ENCODE measurements at places on chromosomes 3 and 15.

- DNase-seq = no peak
Measured at GRCh38 chr15:78617076-78617475, 3.7 kb downstream of the CHRNA3 start.

GRCh38 chr15:58378241-58379085 is 53.3 kb upstream of the LIPC start:
- DNase-seq = no peak

GRCh38 chr3:124812291-124813265 is 74.6 kb downstream of the ITGB5 start:
- DNase-seq = no peak

- DNase-seq = no peak
Measured at GRCh38 chr15:92273723-92274122, 120.0 kb upstream of the ST8SIA2 start.

DNA sequence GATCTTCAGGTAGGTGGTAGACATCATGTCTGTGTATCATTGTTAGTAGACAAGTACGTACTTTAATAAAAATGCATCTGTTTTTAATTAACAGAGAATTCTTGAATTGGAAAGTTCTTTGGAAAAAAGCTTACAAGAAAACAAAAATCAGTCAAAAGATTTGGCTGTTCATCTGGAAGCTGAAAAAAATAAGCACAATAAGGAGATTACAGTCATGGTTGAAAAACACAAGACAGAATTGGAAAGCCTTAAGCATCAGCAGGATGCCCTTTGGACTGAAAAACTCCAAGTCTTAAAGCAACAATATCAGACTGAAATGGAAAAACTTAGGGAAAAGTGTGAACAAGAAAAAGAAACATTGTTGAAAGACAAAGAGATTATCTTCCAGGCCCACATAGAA is 149.1 kb upstream of the LRRFIP2 start:
- DNase-seq = no peak

DNA sequence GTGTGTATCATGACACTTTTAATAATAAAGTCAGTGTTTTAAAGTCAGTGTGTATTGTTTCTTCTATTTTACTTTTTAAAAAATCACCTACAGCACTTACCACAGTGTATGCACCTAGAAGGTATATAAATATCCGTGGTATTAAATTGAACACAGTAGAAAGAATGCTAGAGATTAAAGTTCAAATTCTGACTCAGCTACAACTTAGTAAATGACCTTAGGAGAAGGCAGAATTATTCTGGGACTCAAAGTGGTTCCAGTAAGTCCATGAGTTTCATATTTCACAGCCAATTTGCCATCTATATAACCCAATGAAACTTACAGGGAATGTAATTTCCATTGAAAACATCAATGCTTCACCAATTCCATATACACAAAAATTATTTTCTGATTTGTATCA is 52.7 kb upstream of the MAP4 start:
- no peak for DNase-seq

DNA sequence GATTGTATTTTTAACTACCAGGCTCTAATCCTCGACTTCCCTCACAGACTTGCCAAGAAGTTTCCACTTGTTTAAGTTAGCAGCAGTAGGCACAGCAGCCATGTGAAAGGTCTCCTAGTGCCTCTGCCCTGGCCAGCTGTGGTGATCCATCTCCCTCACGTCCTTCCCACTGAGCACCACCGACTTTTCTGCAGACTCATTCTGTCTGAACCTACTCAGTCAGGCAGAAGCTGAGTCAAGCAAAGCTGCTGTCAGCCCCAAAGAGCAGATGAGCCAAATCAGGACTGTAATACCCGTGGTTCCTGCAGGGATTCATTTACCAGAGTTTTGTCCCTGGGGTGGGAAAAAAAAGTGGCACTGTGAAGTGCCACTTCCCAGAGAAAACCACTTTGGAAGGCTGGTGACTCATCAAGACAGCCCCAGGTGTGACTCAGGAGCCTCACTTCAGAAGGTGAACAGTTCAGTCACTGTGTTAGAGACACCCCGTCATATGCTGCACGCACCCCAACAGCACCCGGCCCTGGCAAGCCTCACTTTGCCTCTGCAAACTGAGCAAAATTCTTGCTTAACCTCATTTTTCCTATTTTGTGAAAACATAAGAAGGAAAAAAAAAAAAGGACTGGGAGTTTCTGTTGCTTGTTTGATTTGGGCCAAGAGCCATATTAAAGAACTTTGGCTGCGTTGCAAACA is 76.0 kb downstream of the WWTR1 start:
- DNase-seq = no peak

DNA sequence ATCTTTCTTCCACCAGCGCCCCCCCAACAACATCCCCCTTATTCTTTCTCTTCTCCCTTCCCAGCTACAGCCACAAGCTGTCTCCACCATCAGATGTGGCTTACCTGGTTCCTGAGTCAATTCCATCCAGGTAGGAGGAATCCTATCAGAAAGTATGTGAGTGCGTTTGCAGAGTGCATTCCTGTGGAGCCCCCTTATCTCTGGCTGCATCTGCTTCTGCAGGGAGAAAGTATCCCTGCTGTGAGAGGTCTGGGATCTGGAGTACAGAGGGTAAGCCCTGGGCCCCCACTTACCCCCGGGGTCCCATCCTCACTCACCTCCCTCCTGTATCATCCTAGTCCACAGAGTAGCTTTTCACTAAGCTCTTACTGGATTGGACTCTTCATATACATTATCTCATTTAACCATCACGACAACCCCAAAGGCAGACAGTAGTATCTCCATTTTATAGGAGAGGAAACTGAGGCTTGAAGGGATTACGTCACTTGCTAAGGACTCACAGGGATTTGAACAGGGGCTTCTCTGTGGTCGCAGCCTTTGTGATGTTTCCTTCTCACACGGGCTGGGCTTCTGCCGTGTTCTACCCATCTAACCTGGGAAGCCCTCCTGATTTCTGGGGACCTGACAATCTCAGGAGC is 22.2 kb upstream of the MAGEF1 start:
- no peak for DNase-seq

- DNase-seq = no peak
Measured at GRCh38 chr3:156576651-156577348, 21.9 kb upstream of the SSR3 start.

DNA sequence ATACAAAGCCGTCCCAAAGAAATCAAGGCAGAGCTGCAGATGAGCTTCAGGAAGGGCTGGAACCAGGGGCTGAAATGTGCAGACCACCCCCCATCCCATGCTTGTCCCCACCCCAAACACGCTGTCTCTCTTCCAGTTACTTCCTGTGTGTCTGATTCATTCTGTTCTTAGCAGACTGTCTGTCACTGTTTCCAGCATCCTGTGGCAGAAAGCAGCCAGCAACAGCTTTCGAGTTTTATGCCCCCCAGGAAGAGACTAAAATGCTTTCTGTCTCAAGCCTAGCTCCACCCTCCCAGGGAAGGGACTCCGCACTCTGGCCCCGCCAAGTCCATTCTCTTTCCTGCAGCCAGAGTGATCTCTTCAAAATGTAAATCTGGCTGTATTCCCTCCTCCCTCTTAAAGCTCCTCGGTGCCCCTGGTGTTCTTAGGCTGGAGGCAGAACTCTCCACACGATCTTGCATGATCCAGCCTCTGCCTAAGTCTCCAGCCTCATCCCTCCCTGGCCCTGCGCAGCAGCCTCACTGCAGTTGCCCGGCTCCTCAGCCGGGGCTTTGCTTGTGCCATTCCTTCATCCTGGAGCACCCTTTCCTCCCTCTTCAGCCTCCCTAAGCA is 41.5 kb downstream of the HRH1 start:
- no peak for DNase-seq

DNA sequence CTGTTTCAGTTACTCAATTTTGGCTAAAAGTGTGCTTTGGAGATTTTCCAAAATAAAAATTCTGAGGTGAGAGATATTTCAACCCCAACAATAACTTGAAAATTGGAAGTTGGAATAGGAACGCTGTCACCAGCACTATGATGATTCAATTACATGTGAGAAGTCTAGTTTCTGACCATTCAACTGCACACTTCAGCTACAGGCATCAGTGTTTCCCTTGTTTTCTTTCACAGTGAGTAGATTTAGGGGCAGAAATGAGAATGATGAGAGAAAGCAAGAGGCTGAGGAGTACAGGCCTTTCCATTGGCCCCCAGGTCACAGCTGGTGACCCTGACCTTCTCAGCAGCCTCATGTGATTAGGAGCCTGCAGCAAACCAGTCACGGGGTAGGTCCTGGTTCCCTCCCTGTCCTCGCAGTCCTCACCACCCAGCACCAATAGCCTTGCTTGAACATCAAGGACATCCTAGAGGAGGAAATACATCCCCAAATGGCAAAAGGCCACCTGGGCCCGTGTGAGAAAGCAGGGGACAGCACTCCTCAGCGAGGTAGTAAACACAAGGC is 10.0 kb upstream of the FILIP1L start:
- DNase-seq = no peak

- DNase-seq = no peak
Measured at GRCh38 chr15:64696481-64696880, 78.9 kb downstream of the RBPMS2 start.

- no peak for DNase-seq
Measured at GRCh38 chr3:43755516-43756200, 64.9 kb downstream of the ABHD5 start.

DNA sequence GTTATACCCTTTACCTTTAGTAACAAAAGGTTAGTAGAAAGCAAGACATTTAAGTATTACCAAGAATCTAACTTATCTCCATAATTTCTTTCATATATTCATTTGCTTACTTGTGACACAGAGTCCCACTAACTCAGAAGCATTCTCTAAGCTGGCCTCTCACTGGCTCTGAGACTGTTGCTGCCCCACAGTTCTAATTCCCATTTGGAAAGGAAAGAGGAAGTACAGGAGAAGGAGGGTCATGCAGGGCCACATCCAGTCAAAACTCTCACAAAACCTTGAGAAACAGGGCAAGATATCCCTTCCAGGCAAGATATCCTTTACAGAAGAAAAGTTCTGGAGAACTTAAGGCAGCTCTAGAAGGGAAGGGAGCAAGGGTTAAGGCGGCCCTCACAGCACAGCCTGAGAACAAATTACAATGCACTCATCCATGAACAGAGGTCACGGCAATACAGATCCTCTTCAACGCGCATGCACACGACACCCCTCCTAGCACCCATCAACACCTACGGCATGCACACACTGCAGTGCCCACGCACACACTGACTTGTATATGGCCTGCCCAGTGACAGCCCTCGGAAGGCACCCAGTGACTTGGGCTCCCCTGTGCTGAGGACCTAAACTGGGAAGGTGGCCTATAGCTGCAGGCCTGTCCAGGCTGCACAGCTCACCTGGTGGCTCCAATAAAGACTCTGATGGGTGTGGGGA is 13.0 kb upstream of the MYO5C start:
- no peak for DNase-seq

- DNase-seq = no peak
Measured at GRCh38 chr3:57004229-57004628, 56.2 kb upstream of the SPATA12 start.

GRCh38 chr15:92899948-92900730 is at the start of gene CHD2:
Gene CHD2, plus strand, starts transcription at chr15:92900324. Its CDS starts 914 bp downstream, at chr15:92901238.
- DNase-seq = peak; percentile 71

DNA sequence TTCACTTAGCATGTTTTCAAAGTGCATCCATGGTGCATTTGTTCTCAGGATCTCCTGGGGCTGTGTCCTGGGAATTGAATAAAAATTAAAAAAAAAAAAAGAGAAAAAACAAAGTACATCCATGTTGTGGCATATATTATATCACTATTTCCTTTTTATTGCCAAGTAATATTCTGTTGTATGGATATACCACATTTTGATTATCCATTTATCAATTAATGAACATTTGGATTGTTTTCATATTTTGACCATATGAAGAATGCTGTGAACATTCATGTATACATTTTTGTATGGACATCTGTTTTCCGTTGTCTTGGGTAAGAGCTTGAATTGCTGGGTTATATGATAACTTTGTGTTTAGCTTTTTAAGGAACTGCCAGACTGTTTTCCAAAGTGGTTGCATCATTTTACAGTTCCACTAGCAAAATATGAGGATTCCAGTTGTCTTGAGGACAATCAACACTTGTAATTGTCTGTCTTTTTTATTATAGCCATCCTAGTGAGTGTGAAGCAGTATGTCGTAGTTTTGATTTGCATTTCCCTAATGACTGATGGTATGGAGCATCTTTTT is 44.5 kb downstream of the CTDSPL2 start:
- no peak for DNase-seq

DNA sequence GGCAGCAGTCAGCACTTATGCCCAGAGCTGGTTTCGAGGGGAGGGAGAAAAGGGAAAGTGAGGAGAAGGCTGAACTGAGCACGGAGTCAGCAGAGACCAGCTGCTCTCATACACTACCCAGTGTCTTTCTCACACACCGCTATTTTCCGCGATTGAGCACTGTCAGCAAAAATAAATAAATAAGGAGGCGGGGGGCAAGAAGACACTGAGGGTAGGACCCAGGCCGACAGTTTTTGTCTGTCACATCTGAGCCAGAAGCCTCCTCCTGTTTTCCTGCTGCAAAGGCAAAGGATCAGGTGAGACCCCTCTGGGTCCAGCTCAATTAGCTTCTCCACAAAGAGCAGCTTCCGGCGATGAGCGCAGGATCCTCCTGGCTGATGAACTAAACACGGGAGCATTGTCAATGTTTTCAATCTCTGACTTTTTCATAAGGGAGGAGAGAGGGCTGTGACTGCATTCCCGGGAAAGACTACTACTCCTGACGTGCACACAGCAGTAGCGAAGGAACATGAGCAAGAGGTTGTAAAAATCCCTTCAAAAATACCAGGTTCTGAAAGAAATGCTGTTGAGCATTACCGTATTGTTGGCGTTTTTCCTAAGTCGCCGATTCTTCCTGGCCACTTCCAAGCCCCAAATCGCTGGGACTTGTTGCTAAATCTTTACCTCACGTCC is 1.3 kb downstream of the FRMD5 start:
- no peak for DNase-seq

GRCh38 chr3:135106445-135106844 is 311.4 kb downstream of the EPHB1 start:
- no peak for DNase-seq

DNA sequence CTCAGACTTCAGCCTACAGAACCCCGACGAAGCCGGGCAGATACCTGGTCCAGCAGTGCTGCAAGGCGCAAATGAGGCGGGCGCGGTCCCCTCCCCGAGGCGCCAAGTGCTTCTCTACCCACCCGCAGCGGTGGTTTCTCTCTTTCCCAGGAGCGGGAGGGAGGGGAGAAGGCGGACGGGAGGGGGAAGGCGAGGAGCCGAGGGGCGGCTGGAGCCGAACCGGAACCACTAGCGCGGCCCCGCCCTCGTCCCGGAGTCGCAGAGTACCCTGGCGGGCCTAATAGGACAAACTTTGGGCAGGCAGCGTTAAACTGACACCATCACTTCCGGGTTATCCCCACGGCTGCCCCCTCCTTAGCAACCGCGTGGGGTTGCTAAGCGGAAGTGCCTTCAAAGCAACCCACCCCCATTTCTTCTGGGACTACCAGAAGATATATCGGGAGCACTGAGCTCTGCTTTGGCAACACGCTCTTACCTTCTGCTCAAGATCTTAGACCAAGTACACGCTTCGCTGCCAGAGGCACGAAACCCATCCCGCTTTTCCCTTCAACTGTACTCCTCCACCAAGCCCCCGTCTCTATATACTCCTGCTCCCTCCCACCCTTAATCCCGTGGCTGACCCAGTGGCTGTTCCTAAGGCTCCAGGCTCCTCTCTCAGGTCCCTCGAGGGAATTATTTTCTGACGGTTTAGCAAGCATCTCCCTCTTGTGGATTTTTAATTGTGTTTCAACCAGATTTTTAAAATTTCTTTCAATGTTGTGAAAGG is at the start of gene CSNK1G1:
Gene CSNK1G1, minus strand, starts transcription at position 230 of the 766 bp plus-strand sequence. CDS start 55,674 bp downstream, outside the sequence.
- peak; percentile 94 for DNase-seq

- no peak for DNase-seq
Measured at GRCh38 chr3:134253475-134254226, 3.0 kb upstream of the RYK start.

GRCh38 chr15:37015035-37015434 is 85.3 kb downstream of the MEIS2 start:
- DNase-seq = no peak

GRCh38 chr3:58254144-58254543 is 16.6 kb downstream of the ABHD6 start:
- DNase-seq = no peak
